ENCODE measurements at places on chromosomes 7 and 10. TPM values are rescaled to one million over a fixed set of nuclear protein-coding genes. Genes with fewer than 3 reads are reported as not detected.

Gene CYCS
- total RNA-seq, result 26.7 TPM

Gene PROSER2
- 1.1 TPM for total RNA-seq

Gene CCL26
- 4.8 TPM for total RNA-seq

Gene MSS51
- 0.85 TPM for total RNA-seq

Gene CHRM2
- total RNA-seq, result 44.5 TPM

Gene LLCFC1
- total RNA-seq, result not detected

Gene METTL2B
- total RNA-seq, result 30.9 TPM

Gene MMRN2
- 1.7 TPM for total RNA-seq

Gene CFAP46
- total RNA-seq, result 0.37 TPM

Gene SCRN1
- 100 TPM for total RNA-seq

Gene NXPH1
- total RNA-seq, result not detected

Gene HYAL4
- total RNA-seq, result not detected

Gene STYXL1
- 56.9 TPM for total RNA-seq

Gene CALN1
- not detected for total RNA-seq

Gene C10orf53
- total RNA-seq, result not detected

Gene KCNIP2
- 1.8 TPM for total RNA-seq

Gene UTF1
- not detected for total RNA-seq

Gene ENKUR
- under 0.01 TPM for total RNA-seq

Gene RHBDD2
- 30.2 TPM for total RNA-seq

Gene OR2A12
- total RNA-seq, result not detected

Gene KCNH2
- 1.7 TPM for total RNA-seq

Gene GNAT3
- total RNA-seq, result not detected

Gene TAS2R5
- 0.57 TPM for total RNA-seq

Gene DRGX
- total RNA-seq, result not detected

Gene FAM25C
- not detected for total RNA-seq

Gene IFIT5
- 20.2 TPM for total RNA-seq

Gene ATP5F1C
- 202 TPM for total RNA-seq

Gene GSTO2
- total RNA-seq, result 2.0 TPM

Gene CTAGE8
- 0.28 TPM for total RNA-seq

Gene NUTM2A
- 0.28 TPM for total RNA-seq

Gene IDI2
- total RNA-seq, result not detected

Gene AGMO
- total RNA-seq, result 0.18 TPM

Gene GPER1
- 1.00 TPM for total RNA-seq

Gene ELMO1
- total RNA-seq, result 5.6 TPM
